ENCODE measurements at places on chromosomes 2 and 18.
A peak's percentile ranks its signal among the peaks of the same experiment; 100 is the strongest.

DNA sequence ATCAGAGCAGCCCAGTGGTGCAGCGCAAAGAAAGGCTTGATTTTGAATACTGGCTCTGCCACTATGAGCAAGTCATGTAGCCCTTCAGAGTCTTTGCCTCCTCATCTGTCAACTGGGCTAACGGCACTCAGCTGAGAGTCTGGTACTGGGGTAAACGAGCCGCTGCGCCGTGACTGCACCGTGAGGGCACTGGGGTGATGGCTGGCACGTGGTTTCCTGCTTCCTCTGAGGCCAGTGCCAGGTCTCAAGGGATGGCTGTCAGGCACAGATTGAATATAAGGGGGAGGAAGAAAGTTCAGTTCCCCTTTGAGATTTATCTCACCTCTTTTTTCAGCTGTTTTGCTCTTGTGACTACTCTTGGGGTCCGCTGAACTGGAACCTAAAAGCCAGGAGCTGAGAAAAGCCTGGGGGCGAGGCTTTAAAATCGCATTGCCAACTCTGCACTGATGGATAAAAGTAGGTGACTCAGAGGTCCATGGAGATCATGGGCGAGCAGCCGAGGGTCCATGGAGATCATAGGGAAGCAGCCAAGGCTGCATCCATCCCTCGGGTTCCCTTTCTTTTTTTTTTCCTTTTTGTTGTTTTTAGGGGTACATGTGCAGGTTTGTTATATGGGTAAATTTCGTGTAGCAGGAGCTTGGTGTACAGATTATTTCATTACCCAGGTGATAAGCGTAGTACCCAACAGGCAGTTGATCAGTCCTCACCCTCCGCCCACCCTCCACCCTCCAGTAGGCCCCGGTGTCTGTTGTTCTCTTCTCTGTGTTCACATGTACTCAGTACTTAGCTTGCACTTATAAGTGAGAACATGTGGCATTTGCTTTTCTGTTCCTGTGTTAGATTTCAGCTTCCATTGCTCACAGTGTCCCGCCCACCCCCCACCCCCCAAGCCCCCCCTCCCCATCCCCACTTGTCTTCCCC is 114.3 kb downstream of the SPP2 start:
- DNase-seq, result peak; percentile 55

DNA sequence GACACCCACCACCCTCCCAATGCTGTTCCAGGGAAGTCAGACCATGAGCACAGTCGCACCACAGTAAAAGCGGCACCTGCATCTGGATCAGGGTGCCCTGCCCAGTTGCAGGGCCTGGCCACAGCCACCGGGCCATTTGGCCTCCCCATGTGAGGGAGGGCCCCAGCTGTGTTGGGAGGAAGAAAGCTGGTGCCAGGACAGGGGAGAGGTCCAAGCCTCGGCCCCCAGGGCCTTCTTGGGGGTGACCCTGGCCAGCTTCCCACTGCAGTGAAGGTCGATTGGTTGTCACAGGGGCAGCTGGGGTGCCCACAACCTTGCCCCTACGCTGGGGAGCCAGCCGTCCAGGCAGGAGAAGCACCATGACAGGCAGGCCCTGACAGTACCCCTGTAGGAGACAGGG is 183.2 kb upstream of the RAB6C start:
- DNase-seq, result no peak

DNA sequence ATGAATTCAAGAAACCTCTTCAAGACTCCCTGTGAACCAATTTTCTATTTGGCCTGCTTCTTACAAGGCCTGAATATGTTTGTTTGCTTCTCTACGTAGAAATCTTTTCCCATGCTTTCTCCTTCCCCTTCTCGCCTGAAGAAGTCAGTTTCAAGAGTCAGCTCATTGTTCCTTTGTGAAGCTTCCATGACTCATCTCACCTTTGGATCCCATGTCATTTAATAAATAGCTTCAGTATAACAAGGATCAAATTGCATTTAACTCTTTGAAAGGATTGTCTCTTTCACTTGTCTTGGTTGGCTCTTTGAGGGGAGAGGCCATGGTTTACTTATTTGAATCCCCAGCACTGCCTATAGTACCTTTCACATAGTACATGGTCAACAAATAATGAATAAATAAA is 28.4 kb downstream of the CPS1 start:
- DNase-seq, result no peak

- DNase-seq, result no peak
Measured at GRCh38 chr2:149988361-149988760, 400.8 kb upstream of the MMADHC start.

GRCh38 chr2:43319541-43319940 is 93.1 kb upstream of the ZFP36L2 start:
- DNase-seq, result no peak

DNA sequence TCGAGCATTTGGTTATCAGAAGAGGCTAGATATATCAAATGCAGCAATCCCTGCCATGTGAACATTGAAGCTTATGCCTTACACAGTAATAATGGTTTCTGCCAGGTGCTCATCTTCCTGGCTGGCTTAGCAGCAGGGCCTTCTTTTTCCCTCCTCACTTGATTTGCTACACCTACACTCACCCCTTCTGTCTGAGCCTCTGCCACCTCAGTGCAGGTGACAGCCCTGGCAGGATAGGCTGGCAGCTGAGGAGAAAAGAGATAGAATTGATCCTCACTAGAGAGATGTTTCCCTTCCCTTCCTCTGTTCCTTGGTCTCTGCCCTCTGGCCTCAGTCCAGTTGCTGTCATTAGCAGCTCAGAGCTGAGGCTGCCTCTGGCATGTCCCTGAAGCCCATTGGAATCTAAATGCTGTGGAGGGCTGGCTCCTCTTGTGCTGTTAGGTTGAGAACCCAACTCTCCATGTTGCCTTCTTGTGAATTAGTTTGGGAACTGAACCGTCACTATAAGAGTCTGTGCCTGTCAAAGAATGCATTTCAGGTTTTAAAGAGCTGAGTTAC is 18.2 kb downstream of the MPHOSPH10 start:
- DNase-seq, result no peak

DNA sequence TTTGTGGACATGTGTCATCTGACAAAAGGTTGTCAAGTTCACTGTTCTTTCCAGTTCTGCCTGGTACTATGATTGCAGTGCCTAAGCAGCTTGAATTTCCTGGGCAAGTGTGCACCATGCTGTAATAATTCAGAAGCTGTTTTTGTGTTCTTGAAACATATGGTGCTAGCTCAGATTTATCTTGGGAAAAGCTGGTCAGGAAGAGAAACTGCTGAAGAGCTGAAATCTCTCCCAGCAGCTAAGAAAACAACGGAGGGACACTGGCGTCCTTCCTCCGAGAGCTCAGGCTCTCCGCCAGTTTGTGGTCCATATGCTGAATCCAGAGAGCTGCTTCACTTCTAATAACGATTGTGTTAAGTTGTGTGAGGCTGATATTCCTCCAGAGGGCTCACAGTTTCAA is 642.0 kb downstream of the DPP10 start:
- DNase-seq, result no peak

GRCh38 chr2:80145499-80145898 is 159.1 kb downstream of the LRRTM1 start:
- no peak for DNase-seq

GRCh38 chr18:52764316-52764715 is 424.3 kb downstream of the DCC start:
- no peak for DNase-seq

DNA sequence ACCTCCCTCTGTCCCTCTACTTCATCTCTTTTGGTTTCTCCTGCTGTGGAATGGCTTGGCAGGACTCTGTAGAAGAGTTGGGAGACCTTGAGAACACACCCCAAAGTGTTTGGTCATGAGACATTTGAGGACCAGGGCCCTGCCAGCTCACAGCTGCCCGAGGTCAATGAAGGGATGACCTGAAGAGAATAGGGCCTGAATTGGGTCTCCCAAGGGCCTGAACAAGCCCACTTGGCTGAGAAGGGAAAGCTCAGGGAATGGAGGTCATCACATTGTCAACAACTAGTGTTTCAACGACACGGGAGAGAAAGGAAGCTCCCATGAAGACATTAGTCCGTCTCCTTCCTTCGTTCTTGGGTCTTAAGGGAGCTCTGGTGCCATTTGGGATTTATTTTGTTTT is 52.8 kb downstream of the TTC32 start:
- DNase-seq, result no peak

- DNase-seq, result no peak
Measured at GRCh38 chr2:120944575-120944974, 208.9 kb downstream of the GLI2 start.

DNA sequence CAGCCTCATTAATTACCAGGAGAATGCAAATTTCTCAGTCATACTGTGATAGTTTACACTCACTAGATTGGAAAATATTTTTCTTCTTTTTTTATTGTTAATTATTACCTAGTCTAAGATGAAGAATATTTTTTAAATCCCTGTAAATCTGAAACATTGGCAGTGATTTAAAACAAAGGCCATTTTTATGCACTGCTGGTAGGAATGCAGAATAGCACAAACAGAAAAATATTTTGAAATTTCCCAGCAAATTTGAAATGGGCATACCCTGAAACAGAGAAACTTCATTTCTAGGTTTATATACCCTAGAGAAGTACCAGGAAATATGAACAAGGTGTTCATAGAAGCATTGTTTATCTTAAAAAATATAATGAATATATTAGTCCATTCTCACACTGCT is 31.0 kb downstream of the DYNAP start:
- DNase-seq, result no peak

GRCh38 chr18:23627321-23627720 is 35.4 kb downstream of the ANKRD29 start:
- no peak for DNase-seq

- no peak for DNase-seq
Measured at GRCh38 chr18:58608216-58608615, 20.7 kb downstream of the ALPK2 start.

- DNase-seq, result no peak
Measured at GRCh38 chr2:60512062-60512622, 41.3 kb downstream of the BCL11A start.

- no peak for DNase-seq
Measured at GRCh38 chr18:35190948-35191697, 49.7 kb upstream of the ZNF397 start.

DNA sequence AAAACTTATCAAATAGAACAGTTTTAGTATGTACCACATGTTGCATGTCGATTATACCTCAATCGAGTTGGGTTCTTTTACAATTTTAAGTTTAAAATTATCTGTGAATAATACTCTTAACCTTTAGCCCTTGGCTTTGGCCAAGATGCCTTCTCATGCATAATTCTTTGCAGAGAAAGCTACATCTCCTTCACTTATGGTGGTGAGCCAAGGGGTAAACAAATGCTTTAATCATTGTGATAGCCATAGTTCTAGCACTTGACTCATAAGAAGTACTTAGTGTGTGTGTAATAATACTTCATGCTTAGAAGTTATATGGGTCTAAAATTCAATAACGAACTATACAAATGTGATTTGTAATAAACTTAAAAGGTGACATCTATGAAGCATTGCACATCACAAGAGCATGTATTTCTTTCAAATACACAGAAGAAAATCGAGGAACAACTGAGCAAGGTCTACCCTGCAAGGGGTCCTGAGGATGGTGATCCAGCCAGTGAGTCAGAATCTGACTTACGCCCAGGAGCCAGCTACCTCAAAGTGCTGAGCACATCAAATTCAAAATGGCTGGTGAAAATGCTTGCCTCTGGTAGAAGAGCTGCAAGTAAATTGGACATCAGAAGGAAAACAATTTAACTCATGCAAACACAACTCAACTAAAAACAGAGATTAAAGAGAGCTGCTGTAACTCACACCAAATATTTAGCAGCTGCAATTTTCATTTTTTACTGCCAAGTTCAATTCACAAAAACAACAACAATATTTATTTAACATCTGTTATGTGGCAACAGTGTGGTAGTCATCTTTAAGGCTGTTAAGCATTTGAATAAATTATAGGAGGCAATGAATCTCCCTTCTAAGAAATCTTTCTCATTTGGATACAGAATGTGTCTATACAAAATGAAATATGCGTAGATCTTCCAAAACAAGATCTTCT is 23.8 kb upstream of the TTC39C start:
- no peak for DNase-seq

DNA sequence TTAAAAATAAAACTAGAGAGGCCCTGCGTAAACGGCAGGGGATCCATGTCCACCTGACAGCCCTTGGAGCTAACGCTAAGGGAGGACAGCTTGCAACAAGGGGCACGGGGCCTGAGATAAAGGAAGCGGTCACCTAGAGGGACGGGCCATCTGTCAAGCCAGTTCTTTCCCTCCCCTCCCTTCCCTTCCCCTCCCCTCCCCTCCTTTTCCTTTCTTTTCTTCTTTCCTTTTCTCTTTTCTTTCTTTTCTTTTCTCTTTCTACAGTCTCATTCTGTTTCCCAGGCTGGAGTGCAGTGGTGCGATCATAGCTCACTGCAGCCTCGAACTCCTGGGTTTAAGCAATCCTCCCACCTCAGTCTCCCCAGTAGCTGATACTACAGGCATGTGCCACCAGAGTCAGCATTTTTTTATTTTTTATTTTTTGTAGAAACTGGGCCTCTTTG is 34.5 kb upstream of the CTAGE1 start:
- DNase-seq, result no peak

- no peak for DNase-seq
Measured at GRCh38 chr18:23274638-23275482, 139.6 kb downstream of the CABLES1 start.

DNA sequence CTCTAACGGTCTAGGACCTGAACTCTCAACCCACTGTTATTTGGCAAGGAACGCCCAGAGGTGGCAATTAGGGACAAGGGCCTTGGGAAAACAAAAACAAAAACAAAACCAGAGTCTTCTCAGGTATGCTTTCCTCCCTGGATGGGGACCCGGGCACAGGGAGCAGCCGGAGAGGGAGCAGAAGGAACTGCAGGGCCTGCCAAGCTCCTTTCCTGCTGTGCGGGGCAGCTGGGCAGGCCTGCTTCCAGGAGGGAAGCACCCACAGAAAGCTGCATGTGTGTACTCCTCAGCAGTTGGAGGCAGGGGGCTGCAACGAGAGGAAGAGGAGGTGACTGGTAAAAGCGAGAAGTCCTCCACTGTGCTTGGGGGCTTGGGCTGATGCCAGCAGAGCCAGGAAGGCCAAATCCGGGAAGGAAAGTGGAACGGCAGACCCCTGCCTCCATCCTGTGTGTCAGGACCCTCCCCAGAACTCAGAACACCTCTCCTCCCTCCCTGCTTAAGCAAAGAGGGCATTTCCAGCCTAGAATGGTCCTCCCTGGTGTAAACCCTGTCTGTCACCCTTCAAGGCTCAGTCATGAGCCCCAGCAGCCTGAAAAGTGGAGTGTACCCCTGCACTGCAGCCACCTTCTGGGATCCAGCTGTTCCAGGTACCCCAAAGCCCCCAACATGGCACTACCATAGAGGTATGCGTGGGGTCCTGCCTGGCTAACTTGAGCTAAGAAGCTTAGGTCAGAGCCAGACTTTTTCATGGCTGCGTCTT is 56.3 kb downstream of the DNMT3A start:
- DNase-seq, result no peak

- no peak for DNase-seq
Measured at GRCh38 chr2:223585666-223586065, 16.5 kb downstream of the SCG2 start.

DNA sequence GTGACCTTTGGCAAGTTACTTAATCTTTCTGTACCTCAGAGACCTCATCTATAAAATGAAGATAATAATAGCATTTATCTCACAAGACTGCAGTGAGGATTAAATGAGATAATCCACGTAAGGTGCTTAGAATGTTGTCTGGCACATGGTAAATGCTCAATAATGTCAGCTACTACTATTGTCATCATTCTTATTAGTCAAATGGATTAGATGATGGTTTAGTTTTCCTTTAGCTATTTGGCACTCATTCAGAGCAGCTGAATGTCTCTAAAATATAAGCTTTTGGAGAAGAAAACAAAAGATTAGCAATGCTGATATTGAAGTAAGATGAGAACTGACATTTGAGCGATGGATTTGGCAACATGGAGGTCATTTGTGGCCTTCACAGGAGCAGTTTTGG is 125.1 kb downstream of the AQP4 start:
- no peak for DNase-seq

Measured in activated T-cell treated with anti-CD3 and anti-CD28 coated beads, Interleukin-2, amount 50 U/mL, for 24 hours (primary cell).